ENCODE measurements at places on chromosomes 5 and 9.

DNA sequence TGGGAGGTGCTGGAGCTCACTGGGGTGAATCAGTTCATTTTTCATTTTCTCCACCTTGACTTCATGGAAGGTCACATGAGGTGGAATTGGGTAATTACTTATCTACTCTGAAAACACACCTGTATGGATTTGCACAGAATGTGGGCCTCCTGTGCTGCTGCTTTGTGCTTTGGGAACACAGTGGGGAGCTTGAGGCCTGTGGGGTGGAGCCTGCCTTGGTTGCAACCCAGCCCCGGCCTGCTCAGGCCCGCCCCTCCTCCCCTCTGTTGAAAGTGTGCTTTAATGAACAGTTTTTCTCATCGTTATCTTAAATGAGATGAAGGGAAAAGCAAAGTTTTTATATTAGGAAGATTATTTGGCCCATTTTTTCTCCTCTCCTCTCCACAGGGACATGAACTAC is 28.5 kb upstream of the DMRT3 start:
- no peak for DNase-seq

- no peak for DNase-seq
These were observed 1.7 kb downstream of the RRAGA start for GRCh38 chr9:19050637-19051591.

- DNase-seq, result no peak
These were observed 26.8 kb downstream of the JADE2 start for GRCh38 chr5:134552301-134552700.

DNA sequence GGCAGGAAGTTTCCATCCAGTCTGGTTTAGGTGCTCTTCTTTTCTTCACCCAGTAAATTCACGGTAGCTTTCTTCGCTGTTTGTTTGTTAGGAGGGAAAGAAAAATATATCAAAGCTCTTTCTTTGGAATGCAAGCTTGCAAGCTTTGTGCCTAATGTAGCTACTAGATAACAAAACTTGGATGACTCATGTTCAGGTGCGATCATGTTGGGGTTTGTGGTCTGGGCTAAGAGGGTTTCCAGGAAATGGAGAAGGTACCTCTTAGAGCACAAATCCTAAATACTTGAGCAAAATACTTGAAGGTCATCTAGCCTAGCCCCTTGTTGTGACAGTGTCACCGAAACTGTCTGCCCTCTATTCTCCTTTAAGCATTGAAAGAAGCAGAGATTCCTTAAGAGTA is 17.7 kb downstream of the SRP19 start:
- DNase-seq, result no peak

- no peak for DNase-seq
These were observed 38.3 kb downstream of the PNPLA7 start for GRCh38 chr9:137511758-137512463.

GRCh38 chr9:134372581-134373267 is 46.5 kb downstream of the RXRA start:
- no peak for DNase-seq

GRCh38 chr5:75567710-75568109 is 43.5 kb upstream of the ANKDD1B start:
- no peak for DNase-seq

DNA sequence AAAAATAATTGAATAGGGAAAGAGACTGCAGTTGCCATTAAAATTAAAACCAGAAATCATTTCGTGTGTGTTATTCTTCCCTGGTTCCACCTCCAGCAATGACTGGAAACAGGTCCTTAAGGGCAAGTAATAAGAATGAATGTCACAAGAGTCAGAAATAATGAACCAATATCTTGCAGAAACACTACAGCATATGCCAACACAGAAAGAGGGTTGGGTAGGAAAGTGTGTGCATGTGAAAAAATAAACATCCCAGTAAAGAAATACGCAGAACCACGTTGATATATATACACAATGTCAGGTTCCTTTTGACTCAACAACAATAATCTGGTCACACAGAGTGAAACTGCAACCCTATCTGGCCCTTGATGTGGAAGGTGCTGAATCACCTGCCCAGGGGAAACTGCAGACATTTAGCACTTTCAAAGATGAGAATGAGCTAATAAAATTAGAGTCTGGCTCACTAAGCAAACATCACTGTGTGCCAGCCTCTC is 15.0 kb downstream of the HMHB1 start:
- no peak for DNase-seq

DNA sequence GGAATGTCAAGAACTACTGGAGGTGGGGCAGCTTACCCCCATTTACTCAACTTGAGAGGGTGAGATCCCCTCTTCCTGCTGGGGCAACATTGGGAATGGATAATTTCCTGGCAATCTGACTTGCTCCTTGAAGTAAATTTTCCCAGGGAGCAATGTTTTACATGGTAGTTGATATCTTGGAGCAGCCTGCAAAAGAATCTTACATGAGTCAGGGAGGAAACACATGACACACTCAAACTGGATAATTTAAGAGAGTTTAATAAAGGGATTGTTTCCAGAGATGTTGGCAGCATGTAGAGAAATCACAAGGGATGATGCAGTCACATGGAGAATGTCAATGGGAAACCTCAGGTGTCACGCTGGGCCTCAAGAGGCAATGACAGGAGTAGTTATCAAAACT is 212.5 kb downstream of the GAS1 start:
- DNase-seq, result no peak

DNA sequence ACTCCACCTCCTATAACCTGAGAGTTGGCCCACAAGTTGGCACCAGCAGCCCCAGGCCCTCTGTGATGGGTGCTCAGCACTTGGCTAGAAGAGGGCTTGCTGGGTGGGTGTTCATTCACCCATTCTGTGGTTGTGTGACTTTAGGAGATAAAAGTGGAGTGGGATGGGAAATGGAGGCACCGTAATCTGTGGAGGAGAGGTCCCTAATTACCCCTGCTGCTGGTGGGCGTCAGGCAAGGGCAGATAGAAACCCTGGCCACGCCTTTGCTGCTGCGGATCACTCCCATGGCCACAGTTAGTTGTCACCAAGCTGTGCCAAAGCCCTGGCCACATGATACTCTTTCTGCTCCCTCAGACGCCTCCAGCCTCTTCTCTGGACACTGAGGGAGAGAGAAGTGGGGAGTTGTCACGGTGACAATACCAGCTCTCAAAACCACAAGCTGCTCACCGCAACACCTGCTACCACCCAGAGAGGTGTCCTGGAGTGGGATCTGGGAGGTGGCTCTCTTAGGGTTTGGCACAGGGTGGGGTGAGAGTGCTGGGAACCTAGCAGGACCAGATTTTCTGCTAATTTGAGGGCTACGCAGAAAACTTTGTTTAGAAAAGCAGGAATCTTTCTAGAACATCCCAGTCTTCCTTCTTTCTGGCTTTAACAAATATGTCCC is 12.0 kb upstream of the NEUROG1 start:
- DNase-seq, result no peak

DNA sequence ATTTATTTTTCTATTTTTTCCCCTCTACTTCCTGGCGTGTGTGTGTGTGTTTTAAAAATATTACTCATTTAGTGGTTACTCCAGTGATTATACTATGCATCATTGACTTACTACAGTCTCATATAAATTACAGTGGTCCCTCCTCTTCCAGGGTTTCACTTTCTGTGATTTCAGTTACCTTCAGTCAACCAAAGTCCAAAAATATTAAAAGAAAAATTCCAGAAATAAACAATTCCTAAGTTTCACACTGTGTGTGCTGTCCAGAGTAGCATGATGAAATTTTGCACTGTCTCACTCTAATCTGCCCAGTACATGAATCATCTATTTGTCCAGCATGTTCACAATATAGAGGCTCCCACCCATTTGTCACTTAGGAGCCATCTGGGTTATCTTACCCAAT is 47.4 kb upstream of the CCDC112 start:
- DNase-seq, result no peak

- DNase-seq, result no peak
These were observed 366.9 kb upstream of the ZNF608 start for GRCh38 chr5:125113328-125113727.

DNA sequence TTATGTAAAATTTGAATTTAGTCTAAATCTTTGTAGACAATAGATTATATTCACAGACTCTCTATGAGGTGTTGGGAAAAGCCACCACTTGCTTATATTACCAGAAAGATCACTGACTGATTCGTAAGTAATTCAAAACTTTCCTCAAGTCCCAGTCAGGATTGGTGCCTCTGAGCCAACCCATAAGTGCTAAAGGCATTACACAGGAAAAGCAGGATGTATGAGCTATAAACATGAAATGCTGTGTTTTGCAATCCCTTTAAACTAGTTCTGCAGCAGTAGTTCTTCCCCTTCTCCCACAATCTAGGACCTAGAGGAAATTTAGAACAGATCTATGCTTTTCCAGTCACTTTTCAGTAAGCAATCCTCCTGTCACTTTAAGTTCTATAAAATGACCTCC is 48.0 kb downstream of the SHLD3 start:
- no peak for DNase-seq

DNA sequence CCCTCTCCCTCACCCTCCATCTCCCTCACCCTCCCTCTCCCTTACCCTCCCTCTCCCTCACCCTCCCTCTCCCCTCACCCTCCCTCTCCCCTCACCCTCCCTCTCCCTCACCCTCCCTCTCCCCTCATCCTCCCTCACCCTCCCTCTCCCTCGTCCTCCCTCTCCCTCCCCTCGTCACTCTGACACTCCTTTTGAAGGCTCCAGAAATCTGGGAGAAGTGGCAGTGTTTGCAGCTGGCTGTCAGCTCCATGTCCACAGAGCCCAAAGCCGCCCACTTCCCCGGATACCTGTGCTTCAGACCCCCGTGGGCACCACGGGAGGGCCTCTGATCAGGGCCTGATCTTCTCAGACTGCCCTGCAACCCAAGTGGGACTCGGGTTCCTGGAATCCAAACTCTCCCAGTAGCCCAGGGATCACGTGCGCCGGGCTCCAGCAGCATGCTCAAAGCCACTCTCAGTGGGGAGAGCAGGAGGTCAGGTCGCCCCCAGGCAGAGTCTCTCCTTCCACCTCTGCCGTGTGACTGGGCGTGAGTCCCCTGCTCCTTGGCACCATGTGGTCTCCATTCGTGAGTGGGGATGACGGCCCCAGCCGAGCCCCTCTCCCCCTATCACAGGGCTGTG is 33.1 kb downstream of the DBH start:
- no peak for DNase-seq

GRCh38 chr9:133701981-133702797 is 36.0 kb downstream of the SARDH start:
- no peak for DNase-seq

DNA sequence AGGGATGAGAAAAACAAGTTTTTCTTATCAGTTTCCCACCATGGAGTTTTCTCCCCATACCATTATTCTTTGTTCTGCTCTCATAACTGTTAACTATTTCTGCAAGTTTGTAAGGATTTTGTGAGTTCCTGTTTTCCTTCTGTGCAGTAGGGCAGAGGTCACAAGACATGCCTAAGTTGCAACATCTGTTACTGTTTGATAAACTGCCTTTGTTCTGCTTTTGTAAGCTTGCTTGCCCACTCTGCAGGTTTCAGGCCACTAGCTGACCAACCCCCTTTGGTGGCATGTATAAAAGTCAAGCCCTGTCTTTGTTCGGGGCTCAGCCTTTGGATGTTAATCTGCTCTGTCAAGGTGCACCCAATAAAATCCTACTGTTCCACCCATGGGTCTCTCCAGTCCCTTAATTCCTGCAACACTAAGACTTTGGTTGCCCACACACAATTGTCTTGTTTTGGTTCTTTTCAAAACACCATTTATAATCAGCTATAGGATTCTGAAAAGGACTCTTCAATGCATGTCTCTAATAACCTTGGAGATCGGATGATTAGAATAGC is 545.4 kb downstream of the CDH9 start:
- no peak for DNase-seq

GRCh38 chr5:147396070-147396823 is 113.6 kb downstream of the DPYSL3 start:
- no peak for DNase-seq

- DNase-seq, result no peak
These were observed 396.0 kb upstream of the ZNF608 start for GRCh38 chr5:125142458-125142857.

GRCh38 chr5:79257314-79257713 is 21.4 kb downstream of the JMY start:
- no peak for DNase-seq

GRCh38 chr9:77910194-77910621 is 121.4 kb downstream of the GNAQ start:
- no peak for DNase-seq

- no peak for DNase-seq
These were observed 26.6 kb downstream of the FST start for GRCh38 chr5:53507013-53507412.

- no peak for DNase-seq
These were observed 813 bp upstream of the AGTPBP1 start for GRCh38 chr9:85742597-85742936.

- DNase-seq, result no peak
These were observed 29.7 kb downstream of the ZNF462 start for GRCh38 chr9:106892632-106893031.

- DNase-seq, result no peak
These were observed 4.5 kb downstream of the LEAP2 start for GRCh38 chr5:132877938-132878337.

- no peak for DNase-seq
These were observed 75.3 kb upstream of the NR4A3 start for GRCh38 chr9:99746406-99746805.

GRCh38 chr9:120242116-120242811 is 337.7 kb downstream of the CDK5RAP2 start:
- DNase-seq, result no peak

DNA sequence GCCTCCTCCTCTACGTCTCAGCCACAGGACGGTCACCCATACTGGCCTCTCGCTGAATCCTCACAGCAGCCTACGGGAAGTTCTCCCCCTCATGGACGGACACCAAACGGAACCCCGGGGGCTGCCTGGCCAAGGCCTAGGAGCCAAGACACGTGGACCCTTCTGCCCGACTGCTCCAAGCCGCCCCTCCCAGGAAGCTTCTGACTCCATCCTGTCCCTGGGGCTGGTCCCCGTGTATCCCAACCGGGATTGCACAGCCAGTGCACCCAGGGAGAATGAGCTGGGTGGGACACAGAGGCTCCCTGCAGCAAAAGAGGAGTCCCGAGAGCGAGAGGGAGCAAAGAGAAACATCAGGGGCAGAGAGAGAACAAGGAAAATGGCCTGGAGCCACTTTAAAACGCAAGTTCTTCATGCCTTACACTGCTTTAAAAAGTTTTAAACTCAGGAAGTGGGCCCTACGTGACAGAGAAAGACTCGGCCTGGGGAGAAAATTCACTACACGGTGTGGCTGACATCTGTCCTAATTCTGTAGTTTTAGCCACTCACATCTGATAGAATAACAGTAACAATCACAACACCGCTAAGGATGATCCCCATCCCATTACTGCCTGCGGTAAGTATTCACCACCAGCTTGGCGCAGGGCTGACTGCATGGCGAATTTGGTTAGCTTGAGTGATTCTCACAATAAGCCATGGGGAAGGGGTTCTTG is 3.0 kb downstream of the FAM78A start:
- no peak for DNase-seq

DNA sequence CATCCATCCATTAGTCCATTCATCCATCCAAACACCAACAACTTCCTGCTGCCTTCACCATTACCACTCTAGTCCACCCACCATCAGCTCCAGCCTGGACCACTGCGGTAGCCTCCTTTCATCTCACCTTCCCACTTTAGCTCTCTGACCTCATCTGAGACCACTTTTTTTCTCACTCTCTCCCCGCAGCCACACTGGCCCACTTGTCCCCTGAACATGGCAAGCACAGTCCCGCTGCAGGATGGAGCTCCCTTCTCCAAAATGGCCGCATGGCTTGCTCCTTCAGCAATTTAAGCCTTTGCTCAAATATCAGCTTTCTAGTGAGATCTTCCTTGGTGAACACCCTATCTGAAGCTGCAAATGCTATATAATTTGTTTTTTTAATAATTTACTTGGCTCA is 11.1 kb downstream of the CSF1R start:
- DNase-seq, result no peak

GRCh38 chr9:9229269-9229668 is 1383.5 kb downstream of the PTPRD start:
- DNase-seq, result no peak

GRCh38 chr5:41425736-41426135 is 84.7 kb downstream of the PLCXD3 start:
- DNase-seq, result no peak

Data from right renal cortex interstitium (tissue), 3 donors.